ENCODE measurements at places on chromosomes 13 and 19.
A peak's percentile ranks its signal among the peaks of the same experiment; 100 is the strongest.

- no peak for DNase-seq
Measured at GRCh38 chr13:73290844-73291243, 232.0 kb downstream of the KLF5 start.

- DNase-seq, result no peak
Measured at GRCh38 chr13:21882766-21883165, 211.9 kb downstream of the FGF9 start.

GRCh38 chr13:91946498-91947070, 548.2 kb downstream of the GPC5 start:
- no peak for DNase-seq

- no peak for DNase-seq
Measured at GRCh38 chr19:40693150-40693788, 2.8 kb upstream of the NUMBL start.

GRCh38 chr13:110610955-110611595, 4.3 kb upstream of the NAXD start:
- DNase-seq, result no peak

DNA sequence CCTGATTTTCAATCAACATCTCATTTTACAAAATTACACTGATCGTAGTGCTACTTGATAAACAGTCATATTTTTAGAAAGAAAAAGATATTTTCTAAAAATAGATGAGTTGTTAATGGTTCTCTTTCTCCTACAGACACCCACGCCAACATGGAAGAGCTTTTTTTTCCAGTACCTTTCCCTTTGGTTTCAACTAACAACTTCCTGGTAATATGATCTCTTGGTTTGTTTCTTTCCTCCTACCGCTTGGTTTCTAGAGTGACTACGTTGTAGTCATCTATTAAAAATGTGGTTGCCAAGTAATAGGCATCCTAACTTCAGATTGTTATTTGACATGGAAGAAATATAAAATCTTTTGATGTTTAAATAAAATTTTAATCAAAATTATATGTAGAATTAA, 189.0 kb downstream of the LACC1 start:
- no peak for DNase-seq

GRCh38 chr13:25864116-25864515, 187.7 kb downstream of the SHISA2 start:
- no peak for DNase-seq

DNA sequence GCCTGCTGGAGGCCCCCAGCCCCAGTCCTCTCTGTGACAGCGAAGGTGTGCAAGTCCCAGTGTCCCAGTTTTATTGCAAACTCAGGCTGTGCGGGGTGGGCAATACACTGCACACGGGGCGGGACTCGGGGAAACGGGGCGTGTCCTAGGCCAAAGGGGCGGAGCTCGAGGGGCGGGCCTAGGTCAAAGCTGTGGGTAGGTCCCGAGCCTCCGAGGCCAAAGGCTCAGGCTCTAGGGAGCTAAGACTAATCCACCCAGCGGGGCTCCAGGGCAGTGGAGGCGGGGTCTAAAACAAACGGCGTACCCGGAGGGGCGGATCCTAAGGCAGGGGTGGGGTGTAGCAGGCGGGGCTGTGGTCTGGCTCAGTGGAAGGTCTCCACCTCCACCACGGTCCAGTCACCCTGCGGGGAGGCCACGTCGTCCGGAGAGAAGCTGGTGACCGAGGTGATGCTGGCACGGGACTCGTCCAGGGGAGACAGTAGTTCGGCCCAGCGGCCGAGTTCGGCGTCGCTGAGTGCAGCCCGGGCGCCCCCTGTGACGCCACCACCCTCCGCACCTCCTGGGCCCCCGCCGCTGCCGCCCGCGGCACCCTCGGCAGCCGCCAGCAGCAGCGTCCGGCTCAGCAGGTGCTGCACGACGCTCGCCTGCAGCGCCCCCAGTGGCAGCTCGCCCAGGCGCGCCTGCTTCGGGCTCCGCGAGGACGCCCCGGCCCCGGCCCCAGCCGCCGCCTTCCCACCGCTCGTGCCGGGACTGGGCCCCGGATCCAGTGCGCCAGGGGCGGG, 5.3 kb downstream of the PRR36 start:
- peak; percentile 86 for DNase-seq

- peak; percentile 21 for DNase-seq
Measured at GRCh38 chr19:58328999-58329398, 2.2 kb downstream of the ZSCAN22 start.

GRCh38 chr19:38569368-38569983, 48.3 kb downstream of the MAP4K1 start:
- no peak for DNase-seq

DNA sequence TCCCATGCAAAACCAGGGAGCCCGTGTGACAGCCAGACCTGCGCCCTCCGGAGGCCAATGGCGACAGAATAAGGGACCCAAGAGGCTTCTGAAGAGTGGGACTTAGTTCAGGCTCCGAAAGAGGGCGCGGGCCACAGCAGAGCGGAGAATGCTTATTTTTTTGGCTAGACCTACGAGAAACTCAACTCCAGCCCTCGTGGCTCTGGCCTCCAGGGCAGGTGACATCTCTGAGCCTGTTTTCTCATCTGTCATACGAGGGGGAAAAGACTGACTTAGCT, 23.0 kb downstream of the DPP9 start:
- DNase-seq, result no peak

- DNase-seq, result no peak
Measured at GRCh38 chr13:40205771-40206240, 460.6 kb downstream of the FOXO1 start.

DNA sequence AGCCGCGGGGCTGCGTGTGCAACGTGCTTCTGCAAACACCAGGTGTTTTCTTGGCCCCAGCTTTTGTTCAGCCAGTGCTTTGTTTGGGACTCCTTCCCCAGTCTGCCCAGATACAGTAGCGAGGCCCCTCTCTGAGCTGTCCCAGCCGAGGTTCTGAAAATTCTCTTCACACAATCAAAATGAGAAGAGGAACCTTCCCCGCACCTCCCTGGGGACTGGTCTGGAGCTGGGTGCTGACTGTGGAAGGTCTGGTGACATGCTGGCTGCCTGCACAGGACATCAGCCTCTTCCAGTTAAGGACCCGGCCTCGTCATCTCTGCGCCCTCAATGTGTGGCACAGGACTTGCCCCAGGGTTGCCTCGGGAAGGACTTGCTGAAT, 4.2 kb downstream of the ATP4A start:
- DNase-seq, result no peak

DNA sequence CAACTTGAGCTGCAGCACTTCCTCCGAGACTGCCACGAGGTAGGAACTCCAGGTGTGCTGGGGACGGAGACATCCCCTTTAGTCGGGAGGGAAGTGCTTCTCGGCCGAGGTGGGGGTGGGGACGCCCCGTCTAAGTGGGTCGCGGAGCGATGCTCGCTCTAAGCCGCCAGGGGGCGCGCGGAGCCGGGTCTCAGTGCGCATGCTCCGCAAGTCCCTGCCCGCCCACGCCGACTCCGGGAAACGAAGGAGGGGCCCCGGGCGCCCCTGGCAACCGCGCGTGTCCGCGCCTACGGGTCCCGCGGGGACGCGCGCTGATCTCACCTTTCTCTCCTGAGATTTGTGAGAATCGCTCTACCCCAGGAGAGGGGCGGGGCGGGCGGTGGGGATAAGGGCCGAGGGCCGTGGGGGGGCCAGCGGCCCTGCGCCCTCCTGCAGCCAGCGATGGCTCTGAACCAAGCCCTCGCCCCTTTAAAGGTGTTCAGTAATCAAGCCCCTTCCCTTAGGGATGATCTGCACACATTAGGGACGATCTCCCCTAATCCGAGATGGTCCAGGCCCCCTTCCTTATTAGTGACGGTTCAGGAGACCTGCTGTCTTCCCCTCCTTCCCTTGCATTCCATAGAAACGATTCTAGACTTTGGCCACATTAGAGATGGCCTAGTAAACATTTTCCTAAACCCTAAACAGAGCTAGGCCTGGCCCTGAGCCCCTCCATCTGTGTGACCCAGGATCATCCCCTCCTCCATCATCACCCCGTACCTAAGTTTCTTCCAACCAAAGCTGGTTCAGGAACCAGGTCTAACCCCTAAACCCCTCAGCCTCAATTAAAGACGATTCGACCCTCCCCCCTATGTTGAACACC, 47.3 kb upstream of the SHKBP1 start:
- DNase-seq, result peak; percentile 91

DNA sequence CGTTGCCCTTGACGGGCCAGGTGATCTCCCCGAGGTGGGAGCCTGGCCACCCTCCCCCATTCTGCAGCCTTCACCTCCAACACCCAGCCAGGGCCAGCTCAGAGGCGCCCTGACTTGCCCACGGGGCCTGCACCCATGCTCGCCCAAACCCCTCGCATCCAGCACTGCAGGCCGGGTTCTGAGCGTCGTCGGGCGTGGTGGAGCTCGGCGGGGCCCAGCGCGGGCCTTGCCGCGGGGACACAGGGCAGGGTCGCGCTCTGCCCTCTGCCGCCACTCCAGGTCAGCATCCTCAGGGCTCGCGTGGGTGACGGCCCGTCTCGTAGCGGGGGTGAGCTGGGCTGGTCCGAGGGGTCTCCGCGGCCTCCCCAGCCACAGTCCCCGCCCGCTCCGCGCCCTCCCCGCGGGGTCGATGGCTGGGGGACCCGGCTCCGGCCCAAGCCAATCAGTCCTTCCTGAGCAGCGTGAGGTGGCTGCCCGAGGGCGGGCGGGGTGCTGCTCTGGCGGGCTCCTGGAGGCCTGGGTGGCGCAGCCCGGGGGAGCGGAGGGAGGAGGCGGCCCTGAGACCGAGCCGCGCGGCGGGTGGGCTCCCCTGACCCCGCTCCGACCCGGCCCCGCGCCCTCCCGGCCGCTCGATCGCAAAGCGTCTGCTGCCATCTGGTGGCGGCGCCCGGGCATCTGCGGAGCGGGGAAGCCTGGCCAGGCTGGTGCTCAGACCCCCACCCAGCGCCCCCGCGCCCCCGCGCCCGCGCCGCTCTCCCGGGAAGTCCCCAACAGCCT, 61.4 kb downstream of the CCNE1 start:
- DNase-seq, result peak; percentile 66

DNA sequence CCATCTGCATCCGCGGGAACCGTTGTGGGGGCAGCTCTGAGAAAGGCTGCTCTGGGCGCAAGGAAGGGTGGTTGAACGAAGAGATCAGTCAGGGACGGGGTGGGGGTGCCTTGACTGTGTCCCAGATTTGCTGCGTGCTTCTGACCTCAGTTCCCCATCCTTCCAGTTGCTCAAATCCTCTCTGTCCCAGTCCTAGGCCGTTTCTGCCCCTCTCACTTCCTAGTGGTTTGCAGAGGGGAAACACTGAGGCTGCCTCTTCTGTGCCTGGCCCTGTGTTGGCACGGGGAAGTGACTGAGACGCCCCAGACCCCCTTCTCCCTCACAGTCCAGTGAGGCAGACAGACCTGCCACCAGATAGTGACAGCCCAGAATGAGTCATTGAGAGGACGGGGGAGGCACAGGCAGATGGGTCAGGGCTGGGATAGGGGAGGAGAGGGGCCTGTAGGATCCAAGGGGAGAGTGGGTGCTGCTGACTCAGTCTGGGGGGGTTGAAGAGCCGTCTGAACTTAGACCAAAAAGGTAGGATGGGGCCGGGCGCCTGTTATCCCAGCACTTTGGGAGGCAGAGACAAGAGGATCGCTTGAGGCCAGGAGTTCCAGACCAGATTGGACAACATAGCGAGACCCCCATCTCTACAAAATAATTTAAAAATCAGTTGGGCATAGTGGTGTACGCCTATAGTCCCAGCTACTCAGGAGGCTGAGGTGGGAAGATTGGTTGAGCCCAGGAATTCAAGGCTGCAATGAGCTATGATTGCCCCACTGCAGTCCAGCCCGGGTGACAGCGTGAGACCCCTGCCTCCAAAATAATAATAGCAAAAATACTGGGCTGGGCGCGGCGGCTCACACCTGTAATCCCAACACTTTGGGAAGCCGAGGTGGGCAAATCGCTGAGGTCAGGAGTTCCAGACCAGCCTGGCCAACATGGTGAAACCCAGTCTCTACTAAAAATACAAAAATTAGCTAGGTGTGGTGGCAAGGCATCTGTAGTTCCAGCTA, 26.5 kb downstream of the NUMBL start:
- DNase-seq, result peak; percentile 22

DNA sequence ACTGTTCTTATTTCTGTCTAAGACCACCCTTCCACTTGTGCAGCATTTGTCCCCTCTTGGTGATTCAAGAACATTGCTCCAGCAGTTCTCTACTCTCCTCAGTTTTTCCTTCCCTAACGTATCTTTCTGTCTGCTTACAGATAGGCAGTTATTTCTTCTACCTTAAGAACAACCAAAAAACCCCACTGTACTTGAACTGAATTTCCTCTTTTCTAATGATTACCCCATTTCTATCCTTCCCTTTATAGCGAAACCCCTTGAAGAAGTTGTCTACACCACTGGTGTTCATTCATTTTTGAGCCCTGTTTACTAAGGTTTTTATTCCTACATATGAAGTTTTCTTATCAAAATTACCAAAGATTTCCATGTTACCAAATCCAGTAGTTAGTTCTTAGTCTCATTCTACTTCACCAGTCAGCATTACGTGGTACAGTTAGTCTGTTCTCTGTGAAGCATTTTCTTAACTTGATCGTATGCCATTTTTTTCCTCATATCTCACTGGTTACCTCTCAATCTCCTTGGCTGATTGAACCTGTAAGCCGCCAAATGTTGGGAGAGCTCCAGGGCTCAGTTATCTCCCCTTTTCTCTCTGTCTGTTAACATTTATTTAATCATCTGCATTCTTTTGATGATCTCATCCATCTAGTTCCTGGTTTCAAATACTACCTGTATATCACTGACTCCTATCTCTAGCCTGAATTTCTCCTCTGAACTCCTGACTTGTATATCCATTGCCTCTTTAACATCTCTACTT, 9.0 kb downstream of the LSM14A start:
- DNase-seq, result no peak

- no peak for DNase-seq
Measured at GRCh38 chr13:107209824-107210722, 642.1 kb upstream of the ARGLU1 start.

- peak; percentile 78 for DNase-seq
Measured at GRCh38 chr13:46295491-46296114, 83.9 kb downstream of the LRRC63 start.

DNA sequence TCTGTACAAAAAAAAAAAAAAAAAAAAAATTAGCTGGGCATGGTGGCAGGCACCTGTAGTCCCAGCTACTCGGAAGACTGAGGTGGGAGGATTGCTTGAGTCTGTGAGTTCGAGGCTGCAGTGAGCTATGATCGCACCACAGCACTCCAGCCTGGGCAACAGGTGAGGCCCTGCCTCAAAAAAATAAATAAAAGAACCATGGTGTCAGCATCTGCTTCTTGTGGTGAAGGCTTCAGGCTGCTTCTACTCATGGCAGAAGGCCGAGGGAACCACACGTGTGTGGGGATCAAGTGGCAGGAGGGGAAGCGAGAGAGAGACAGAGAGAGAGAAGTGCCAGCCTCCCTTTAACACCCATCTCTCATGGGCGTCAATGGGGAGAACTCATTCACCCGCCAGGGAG, 13.5 kb downstream of the BCL3 start:
- DNase-seq, result peak; percentile 11

DNA sequence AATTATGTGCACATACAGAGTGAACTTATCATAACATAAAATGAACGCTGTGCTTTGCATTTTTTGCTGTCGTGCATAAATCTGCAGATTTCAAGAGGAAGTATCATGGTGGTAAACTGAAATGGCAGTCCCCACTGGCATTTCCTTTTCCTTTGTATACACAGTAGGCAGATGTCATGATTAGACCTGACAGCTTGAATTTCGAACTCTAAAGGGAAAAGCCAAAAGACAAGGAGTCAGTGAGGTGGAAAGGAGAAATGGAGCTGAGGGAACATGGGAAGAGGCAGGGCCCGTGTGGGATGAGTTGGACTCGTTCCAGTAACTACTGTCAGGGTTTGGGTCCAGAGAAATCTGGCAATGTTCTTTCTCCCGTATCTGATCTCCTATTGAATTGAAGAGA, 454.1 kb upstream of the SGCG start:
- no peak for DNase-seq

Data from CD4-positive, alpha-beta T cell treated with Interleukin-17A for 1 hour (primary cell).